ENCODE measurements at places on chromosomes 5 and 9.

DNA sequence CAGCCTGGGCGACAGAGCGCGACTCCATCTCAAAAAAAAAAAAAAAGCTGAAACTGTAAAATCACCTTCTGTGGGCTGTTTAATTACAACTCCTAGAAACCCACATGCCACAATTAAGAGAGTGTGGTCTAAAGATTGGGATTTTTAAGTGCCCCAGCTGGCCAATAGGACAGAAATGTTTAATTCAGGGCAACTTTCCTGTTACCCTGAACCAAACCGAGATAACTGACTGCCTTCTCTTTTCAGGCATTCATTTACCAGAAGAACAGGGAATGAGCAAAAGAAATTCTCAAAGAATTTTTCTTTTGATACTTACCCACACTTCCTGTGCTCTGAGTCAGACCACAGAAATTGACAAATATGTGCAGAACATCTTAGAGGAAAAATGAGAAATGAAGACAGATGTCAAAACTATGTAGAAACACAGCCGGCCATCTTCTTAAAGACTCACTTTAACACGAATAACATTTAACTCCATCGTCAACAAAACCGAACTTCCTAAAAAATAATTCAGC lies 221.3 kb upstream of the DAPK1 start:
- DNase-seq, result no peak

DNA sequence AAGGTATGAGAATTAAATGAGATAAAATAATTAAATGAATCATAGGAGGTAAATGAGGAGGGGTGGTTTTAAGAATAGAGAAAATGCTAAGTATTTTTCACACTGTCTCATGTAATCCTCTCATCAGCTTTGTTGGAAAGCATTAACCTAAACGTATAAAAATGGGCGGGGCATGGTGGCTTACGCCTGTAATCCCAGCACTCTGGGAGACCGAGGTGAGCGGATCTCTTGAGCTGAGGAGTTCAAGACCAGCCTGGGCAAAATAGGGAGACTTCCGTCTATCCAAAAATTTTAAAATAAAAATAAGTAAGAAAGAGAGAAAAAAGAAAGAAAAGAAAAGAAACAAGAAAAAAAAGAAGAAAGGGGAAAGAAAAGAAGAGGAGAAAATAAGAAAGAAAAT lies 1.9 kb upstream of the RFK start:
- DNase-seq, result no peak

DNA sequence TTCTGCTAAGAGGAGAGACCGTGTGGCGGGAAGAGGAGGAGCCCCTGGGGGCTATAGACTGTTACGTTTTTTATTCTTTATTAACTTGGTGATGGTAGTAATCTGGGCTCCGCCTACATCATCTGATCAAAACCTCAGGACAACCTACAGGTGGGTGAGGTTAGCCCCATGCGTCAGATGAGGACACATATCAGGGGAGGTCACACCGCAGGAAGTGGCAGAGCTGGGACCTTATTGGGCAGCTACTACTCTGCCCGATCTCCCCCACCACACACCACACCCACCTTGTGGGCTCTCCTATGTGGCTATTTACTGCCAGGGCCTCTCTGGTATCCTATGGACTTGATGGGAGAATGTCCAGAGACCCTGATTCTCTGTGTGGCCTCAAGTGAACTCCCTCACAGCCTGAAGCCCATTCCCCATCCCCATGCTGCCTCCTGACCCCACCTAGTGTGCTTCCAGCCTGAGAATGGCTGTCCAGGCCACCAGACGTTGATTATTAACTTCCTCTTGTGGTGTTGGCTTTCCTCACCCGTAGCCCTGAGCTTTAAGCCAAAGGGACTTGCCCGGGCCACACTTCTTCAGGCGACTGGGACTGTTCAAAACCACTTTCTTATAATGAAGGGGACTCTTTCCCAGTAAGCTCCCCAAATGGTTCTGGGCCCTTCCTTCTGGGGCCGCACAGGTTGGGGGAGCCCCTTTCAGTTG lies 8.2 kb downstream of the UNC5A start:
- no peak for DNase-seq

DNA sequence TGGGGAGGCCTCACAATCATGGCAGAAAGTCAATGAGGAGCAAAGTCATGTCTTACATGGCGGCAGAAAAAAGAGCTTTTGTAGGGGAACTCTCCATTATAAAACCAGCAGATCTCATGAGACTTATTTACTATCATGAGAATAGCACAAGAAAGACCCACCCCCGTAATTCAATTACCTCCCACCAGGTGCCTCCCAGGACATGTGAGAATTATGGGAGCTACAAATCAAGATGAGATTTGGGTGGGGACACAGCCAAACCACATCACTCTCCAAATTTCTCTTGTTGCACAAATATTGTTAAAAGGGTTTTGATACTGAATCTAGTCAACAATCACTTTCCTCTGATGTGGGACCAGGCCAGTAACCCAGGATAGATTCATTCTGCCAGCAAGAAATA lies 1176.1 kb downstream of the CDH9 start:
- DNase-seq, result no peak

- DNase-seq, result no peak
Measured at GRCh38 chr9:132923346-132923902, 21.0 kb downstream of the TSC1 start.

GRCh38 chr5:55934115-55934613 lies 60.6 kb downstream of the IL6ST start:
- no peak for DNase-seq

DNA sequence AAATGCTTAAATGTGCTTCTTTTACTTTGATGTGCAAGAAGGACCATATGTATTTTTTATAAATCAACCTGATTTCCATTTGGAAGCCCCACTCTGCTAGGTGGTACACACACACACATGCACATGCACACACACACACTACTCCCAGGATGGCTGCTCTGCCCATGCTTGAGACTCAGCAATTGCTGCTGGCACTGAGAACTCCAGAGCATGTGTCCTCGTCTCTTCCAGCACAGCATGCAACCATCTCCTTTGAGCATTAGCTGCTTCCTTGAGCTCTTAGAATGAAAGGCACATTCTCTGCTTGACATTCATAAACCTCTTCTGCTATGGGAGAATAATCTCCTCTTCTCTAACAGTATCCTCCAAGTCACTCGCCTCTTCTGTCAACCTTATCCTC lies 115.9 kb downstream of the FEM1C start:
- no peak for DNase-seq

DNA sequence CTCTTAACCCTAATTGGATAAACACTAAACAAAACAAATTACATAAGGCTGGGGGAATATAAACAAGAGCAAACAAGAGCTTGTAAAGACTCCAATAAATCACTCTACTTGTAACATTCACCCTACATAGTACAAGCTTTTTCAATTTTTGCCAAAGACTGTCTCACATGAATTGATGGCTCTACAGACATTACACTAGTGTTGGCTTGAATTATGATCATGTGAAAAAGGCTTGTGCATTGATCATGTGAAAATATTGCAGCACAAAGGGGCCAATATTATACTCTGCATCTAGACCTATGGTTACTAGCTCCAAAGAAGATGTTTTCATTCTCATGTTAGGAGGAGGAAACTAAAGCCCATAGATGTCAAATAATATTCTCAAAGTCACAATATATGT lies 212.6 kb downstream of the MCTP1 start:
- DNase-seq, result no peak

- DNase-seq, result no peak
Measured at GRCh38 chr5:90866333-90866732, 307.7 kb downstream of the ADGRV1 start.

GRCh38 chr5:92749943-92750342 lies 831.1 kb downstream of the NR2F1-AS1 start:
- no peak for DNase-seq

- DNase-seq, result no peak
Measured at GRCh38 chr9:137464291-137464999, 5.3 kb upstream of the NSMF start.

- DNase-seq, result no peak
Measured at GRCh38 chr5:34498572-34498971, 157.6 kb upstream of the RAI14 start.

GRCh38 chr9:20355022-20355421 lies 267.3 kb downstream of the MLLT3 start:
- DNase-seq, result no peak

DNA sequence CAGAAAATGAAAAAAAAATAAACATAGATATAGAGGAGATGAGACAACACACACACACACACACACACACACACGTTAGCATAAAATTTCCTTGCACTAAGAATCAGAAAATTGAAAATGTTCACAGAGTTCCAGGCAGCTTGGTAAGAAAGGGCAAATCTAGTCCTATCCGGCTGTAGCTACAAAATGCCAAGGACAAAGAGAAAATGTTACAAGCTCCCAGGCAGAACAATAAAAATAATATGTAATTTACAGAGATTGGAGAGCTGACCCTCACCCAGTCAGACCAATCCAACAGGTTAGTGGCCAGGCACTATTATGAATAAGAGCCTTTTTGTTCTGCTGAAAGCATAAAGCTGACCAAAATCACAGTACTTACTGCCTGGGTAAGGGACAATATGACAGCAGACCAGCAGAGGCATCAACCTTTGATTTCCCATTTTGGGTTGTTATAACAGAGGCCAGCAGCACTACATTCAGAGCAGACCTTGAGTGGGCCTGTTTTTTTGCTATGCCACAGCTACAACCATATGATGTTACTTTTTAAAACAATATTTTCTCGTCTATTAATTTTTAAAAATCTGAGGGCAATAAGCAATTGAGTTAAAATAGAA lies 892.6 kb downstream of the TAF11L14 start:
- DNase-seq, result no peak

DNA sequence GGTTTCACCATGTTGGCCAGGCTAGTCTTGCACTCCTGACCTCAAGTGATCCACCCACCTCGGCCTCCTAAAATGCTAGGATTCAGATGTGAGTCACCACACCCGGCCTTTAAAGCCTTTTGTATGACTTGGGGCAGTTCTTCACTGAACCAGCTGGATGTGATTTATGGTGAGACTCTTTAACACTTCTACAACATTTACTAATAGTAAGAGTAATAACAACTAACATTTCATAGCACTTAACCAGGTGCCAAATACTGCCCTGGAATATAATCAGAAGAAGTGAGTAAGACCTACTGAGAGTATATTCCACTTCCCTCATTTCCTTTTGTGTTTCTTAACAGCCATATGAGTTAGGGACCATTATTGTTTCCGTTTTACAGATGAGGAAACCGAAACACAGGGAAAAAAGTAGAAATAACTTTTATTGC lies 10.0 kb downstream of the ZSWIM6 start:
- no peak for DNase-seq

DNA sequence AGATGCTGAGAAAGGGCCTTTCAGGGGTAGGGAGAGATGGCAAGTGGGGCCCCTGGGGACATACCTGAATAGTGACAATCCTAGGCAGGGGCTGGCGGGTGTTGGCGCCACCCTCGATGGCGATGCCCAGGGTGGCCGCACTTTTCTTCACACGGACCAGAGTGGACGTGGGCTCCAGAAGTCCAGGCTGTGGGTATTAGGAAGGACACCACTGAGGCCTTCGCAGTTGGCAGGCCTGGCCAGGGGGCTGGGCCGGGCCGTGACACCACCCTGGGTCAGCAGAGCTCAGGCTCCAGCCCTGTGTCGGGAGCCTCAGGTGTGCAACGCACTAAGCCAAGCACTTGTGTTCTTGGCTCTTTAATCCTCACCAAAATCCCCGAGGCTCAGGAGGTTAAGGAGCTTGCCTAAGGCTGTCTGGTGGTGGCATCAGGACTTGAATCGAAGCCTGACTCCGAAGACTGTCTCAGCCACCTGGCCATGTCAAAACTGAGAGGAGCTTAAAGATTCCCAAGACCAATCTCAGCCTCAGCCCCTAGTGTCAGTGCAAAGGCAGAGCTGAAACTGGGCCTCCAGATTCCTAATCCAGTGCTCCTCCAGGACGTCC lies 15.5 kb upstream of the AKNA start:
- no peak for DNase-seq

- DNase-seq, result no peak
Measured at GRCh38 chr5:150325426-150325825, 22.7 kb upstream of the ARSI start.

- DNase-seq, result no peak
Measured at GRCh38 chr9:83219924-83220438, 157.0 kb upstream of the RASEF start.

- no peak for DNase-seq
Measured at GRCh38 chr5:112643339-112643971, 94.2 kb upstream of the APC start.

GRCh38 chr5:153704110-153704509 lies 213.6 kb downstream of the GRIA1 start:
- DNase-seq, result no peak

- no peak for DNase-seq
Measured at GRCh38 chr5:41281215-41281810, 68.0 kb upstream of the C6 start.

DNA sequence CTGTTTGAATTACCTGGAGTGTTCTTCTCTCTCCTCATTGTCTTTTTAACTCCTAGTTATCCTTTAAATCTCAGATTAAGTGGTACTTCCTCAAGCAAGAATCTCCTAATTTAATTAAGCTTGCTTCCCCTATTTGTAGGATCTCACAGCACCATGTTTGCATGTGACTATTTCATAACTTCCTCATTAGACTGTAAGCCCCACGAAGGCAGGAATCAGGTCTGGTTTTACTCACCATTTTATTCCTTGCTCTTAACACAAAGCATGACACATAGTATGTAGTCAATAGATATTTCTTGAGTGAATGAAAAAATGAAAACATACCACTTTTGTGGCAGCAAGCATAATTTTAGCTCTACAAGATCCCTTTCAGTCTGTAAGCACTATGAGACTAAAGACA lies 1.3 kb upstream of the ERMP1 start:
- no peak for DNase-seq

GRCh38 chr9:83965350-83966208 lies 14.4 kb downstream of the HNRNPK start:
- no peak for DNase-seq

GRCh38 chr5:150271923-150272322 lies 17.6 kb downstream of the CAMK2A start:
- no peak for DNase-seq

- DNase-seq, result no peak
Measured at GRCh38 chr5:148840531-148840930, 14.1 kb downstream of the ADRB2 start.

GRCh38 chr5:660491-661030 lies 32.6 kb downstream of the TPPP start:
- DNase-seq, result no peak

GRCh38 chr5:116650544-116650943 lies 75.9 kb upstream of the SEMA6A start:
- DNase-seq, result no peak

GRCh38 chr9:99090336-99091130 lies 14.4 kb upstream of the TGFBR1 start:
- DNase-seq, result no peak

GRCh38 chr5:94632024-94632423 lies 13.6 kb downstream of the SLF1 start:
- no peak for DNase-seq

GRCh38 chr5:22238047-22238446 lies 615.1 kb downstream of the CDH12 start:
- DNase-seq, result no peak

Measured in esophagus squamous epithelium (tissue), 5 donors.